Neural progenitor cell (in vitro differentiated cells): ENCODE measurements at places on chromosomes 11 and 22. TPM values are rescaled to one million over a fixed set of nuclear protein-coding genes. Genes with fewer than 3 reads are reported as not detected.

GRCh38 chr11:70745451-70745850 lies 347.1 kb downstream of the CTTN start:
- DNase-seq = no peak

The GDPD4 gene
- total RNA-seq = not detected in 2 replicates

DNA sequence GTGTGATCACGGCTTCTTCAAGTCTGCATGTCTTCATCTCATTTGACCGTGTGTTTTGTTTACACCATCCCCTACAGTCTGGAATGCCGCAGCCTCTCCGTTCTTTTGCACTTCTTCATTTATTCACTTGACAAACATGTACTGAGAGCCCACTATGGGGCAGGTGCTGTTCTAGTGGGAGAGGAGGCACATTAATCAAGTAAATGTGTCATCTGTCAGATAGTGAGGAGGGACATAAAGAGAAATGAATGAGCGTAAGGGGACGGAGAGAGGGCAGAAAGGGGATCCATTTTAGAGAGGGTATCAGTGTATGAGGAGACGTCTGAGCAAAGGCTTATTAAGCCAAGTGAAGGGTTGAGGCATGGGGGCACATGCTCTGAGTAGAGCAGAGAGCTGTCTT lies 54.0 kb upstream of the CECR2 start:
- no peak for DNase-seq

DNA sequence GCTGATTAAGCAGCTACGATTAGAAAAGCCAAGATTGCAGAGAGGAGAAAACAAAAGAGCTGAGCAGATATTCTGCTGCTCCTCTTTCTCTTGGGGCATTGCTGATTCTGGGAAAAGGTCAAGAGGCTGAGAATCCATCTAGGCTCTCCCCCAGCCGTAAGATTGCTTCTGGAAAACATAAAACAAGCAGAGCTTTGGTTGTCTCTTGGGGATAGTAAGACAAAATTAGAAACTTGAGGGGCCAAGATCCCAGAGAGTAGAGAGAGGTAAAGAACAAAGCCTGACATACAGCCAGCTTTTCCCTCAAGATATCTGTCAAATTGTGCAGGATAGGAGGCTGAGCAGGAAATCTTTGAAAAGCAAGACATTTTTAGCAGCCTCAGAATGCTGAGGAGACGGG lies 158.2 kb downstream of the TTC28 start:
- no peak for DNase-seq

GRCh38 chr11:112971195-112971594 lies 10.0 kb downstream of the NCAM1 start:
- DNase-seq = no peak

DNA sequence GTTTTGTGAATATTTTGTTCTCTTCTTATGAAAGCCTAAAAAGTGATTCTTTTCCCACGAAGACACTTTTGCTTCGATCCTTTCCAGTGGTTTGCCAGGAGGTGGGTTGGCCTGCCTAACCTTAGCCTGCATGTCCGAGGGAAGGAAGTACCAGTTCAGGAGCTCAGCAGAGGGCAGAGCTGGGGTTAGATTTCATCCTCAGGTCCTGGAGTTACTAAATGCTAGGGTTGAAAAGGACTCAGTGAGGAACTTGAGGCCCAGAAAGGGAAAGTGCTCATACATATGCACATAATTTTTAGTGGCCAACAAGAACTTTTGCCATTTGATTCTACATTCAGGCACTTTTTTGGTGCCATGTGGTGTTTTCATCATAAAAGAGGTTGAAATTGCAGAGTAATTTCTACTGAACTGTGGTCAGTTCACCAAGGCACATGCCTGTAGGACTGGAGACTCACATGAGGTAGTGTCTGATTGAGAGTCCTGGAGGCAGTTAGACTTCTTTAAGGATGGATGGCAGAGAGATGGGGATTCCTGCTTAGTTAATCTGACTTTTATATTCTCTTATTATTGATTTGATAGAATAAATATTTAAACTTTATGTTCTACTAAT lies 36.7 kb downstream of the NCAM1 start:
- no peak for DNase-seq

The VSTM5 gene
- total RNA-seq = 0.25 and 0.37 TPM in 2 replicates

The C11orf86 gene
- total RNA-seq = not detected in 2 replicates

The FAM118B gene
- total RNA-seq = 42.4 and 43.2 TPM in 2 replicates

DNA sequence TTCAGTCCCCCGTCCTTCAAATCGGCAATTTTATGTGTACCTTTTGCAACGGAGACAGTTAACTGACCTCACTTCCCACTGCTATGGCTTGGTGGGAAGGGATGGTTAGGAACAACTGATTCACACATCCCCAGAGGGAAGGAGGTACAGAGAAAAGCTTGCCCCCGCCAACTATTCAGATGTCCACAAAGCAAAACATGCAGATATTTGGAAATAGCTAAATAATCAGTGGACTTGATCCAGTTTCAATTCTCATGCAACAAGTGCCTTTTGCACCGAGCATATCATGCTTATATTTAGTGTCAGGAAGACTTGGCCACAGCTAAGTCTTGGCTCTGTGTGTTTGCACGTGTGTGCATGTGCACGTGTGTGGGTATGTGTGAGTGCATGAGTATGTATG lies 144.6 kb downstream of the SNX19 start:
- no peak for DNase-seq

The POLD4 gene
- total RNA-seq = 1.1 and 17.8 TPM in 2 replicates

- DNase-seq = no peak
Measured at GRCh38 chr11:25702417-25702816, 629.5 kb upstream of the ANO3 start.

The TYMP gene
- total RNA-seq = 0.81 TPM in 1 of 2 replicates, not detected in the other

The ZNF70 gene
- total RNA-seq = 3.9 and 4.6 TPM in 2 replicates

- no peak for DNase-seq
Measured at GRCh38 chr22:27747396-27748221, 53.9 kb downstream of the MN1 start.

The CALCA gene
- total RNA-seq = not detected in 2 replicates

DNA sequence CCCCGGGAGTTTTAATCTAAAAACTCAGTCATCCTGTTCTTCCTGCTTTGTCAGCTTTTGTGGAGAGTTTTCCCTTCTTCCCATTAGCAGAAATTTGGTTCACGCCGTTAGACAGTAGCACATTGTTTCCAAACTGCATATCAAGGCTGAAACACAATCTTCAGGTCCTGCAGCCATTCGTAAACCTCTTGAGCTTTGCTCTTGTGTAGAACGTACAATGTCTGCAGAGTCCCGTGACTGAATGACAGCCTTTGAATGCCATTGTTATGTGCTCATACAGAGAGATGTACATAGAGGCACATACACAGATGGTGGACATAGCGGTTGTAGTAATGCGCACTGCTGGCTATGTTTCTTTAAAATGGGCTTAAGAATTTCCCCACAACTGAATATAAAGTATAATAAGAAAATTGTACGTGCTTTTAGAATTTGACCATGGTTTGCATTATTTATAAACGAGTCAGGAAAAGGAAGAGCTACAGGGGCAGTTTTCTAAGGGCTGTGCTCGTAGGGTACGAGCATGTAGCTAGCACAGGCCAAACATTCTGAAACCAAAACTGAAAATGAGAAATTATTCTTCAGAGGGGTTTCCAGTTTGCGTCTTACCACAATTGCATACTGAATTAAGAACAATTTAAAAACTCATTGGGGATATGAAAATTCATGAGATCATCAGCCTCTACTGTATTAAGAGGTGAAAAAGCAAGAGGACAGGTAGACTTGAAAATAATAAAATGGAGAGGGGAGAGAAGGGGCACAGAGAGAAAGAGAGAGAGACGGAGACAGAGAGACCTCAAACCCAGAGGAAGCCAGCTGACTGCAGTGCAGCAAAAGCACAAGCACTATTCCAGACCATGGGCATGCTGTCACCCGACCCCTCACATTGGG lies 310.1 kb downstream of the CADM1 start:
- no peak for DNase-seq

DNA sequence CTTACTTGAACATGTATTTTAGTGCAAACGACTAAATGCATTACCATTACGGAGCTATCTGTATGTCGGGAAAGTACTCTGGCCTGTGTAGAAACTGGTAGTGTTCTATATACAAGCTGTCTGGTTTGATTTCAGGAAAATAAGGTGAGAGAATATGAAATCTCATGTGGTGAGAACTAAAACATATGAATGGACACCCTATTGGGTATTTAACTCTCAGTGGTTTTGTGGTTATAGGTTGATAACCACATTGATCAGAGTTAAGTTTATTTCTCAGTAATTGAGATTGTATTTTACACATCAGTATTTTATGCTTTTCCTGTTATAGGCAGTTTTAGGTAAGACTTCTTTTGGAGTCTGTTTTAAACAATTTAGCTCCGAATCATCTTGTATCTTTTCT lies 10.4 kb downstream of the ANO5 start:
- DNase-seq = no peak

The MMP8 gene
- total RNA-seq = not detected in 2 replicates
